Tibial nerve (tissue), 4 donors: ENCODE measurements at places on chromosomes 13 and 19.
A peak's percentile ranks its signal among the peaks of the same experiment; 100 is the strongest.

GRCh38 chr13:29922896-29923295 lies 72.5 kb upstream of the UBL3 start:
- no peak for DNase-seq

- DNase-seq: no peak
These were observed 4.2 kb downstream of the PTGIR start for GRCh38 chr19:46620716-46621115.

GRCh38 chr19:46860846-46861690 lies at the start of gene ARHGAP35:
Gene ARHGAP35 (plus strand): TSS chr19:46860997. CDS start chr19:46918676, 57,679 bp downstream.
- no peak for DNase-seq

GRCh38 chr19:49058562-49058961 lies 1.0 kb upstream of the CGB7 start:
- DNase-seq: no peak

DNA sequence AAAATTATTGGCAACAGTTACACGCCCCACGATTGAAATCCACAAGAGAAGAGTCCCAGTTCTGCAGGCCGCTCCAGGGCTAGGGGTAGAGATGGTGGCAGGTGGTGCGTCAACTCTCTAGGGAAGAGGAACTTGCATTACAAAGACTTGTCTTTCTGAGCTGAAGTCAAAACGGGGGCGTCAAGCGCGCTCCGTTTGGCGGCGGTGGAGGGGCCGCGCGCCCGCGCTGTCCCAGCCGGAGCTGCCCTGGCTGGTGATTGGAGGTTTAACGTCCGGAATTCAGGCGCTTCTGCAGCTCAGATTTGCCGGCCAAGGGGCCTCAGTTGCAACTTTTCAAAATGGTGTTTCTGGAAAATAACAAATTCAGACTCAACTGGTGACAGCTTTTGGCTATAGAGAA lies 38.9 kb downstream of the SOX1 start:
- no peak for DNase-seq

- DNase-seq: no peak
These were observed 23.8 kb downstream of the CYP4F12 start for GRCh38 chr19:15696654-15697194.

DNA sequence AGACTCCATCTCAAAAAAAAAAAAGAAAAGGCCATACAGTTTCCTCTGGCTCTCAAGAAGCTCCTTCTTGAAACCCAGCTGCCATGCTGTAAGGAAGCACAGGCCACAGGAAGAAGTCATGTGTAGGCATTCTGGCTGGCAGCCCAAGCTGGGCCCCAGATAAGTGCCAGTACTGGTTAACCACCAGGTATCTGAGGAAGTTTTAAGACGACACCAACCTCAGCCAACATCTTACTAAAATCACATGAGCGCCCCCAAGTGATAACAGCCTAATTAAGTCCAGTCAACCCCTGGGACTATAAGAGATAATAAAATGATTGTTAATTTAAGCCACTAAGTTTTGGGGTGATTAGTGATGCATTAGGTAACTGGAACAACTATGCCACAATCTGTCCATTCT lies 27.4 kb upstream of the AKT2 start:
- no peak for DNase-seq

- no peak for DNase-seq
These were observed 22.9 kb upstream of the MYDGF start for GRCh38 chr19:4693078-4693350.

- DNase-seq: no peak
These were observed 105.2 kb upstream of the VSTM2B start for GRCh38 chr19:29420482-29421195.

DNA sequence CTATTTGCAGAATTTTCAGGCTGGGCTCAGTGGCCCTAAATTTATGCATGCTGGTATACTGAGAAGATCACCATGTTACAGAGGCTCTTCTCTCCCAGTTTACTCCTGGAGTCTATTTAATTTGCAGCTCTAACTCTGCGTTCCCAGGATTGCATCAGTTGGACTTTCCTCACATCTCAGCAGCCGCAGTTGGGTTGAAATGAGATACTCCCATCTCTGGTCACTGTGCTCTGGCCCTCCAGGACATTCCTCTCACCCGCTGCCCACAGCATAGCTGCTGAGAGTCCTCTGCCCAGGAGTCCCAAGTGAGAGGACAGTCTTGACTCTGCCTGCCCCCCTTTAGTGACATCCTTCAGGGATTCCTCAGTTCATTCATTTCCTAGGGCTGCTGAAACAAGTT lies 150.9 kb downstream of the LACC1 start:
- no peak for DNase-seq

- DNase-seq: no peak
These were observed 38.5 kb upstream of the FGF14 start for GRCh38 chr13:102440259-102440936.

DNA sequence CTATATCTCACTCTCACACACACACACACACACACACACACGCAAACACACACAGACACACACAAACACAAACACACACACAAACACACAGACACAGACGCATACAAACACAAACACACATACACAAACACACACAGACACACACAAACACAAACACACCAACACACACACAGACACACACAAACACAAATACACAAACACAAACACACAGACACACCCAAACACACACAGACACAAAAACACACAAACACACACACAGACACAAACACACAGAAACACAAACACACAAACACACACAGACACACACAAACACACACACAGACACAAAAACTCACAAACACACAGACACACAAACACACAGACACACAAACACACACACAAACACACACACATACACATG lies 329.0 kb downstream of the ZNF536 start:
- DNase-seq: no peak

DNA sequence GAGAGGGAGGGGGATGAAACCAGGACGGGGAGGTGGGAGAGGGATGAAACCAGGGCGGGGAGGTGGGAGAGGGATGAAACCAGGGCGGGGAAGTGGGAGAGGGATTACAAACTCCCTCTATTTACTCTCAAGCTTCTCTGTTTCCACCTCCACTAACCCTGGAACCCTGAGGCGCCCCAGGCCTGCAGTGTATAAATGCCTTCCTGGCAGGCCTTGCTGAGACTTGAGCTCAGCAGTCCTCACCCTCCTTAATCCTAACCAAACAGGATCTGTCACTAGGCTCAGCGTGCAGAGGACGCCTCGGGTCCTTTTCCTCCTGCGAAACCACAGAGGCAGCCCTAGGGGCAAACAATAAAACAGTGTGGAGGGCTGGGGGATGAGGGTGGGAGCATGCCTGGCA lies 32.1 kb upstream of the OR1M1 start:
- no peak for DNase-seq

- DNase-seq: no peak
These were observed 24.4 kb upstream of the ZNF561 start for GRCh38 chr19:9645472-9645871.

DNA sequence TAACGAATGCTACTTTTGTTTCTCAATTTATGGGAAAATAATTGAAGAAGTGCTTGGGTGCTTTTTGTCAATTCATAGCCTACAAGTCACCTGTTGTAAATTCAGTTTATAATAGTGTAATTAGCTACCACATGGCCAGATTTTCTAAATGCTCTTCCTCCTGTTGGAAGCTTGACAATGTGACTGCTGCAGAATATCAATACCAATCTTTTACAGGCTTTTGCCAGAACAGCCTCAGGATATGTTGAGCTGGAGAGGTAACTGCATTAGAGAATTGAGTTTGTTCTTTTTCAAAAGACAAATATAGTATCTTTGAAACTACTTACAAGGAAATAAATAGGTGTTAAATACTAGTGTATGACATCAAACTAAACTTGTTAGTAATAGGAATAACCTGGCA lies 277.8 kb downstream of the POU4F1 start:
- no peak for DNase-seq

DNA sequence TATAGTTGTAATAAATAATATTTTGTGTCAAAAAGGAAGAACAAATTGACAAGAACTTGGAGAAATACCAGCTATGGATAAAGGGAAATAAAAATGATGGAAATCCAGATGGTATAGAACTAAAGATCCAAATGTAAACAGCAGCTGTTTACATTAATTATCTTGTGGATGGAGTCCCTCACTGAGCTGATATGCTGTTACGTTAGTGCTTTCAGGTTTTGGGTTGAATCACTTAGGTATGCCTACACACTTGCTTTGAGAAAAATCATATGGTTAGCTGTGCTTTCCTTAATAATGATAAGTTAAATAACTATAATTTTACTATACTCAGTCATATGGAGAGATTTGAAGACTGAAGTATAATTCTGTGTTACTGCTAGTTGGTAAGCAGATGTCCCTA lies 27.7 kb downstream of the WASF3 start:
- no peak for DNase-seq

DNA sequence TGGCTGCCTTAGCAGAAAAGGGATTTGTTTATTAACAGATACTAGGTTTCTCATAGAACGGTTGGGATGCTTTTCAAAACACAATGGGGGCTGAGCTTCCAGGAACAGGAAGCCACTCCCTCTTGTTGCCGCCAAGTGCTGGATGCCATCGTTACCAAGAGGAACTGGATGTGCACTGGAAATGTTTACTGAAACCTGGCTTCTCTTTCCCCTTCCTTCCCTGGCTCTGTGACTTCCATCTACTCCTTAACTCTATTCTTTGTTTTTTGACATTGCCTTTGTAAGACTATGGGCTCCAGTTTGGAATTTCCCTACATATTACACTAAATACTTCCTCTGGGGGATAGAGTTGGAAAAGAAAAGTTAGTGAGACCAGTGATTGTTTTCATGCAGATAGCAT lies 11.7 kb upstream of the KL start:
- DNase-seq: no peak

DNA sequence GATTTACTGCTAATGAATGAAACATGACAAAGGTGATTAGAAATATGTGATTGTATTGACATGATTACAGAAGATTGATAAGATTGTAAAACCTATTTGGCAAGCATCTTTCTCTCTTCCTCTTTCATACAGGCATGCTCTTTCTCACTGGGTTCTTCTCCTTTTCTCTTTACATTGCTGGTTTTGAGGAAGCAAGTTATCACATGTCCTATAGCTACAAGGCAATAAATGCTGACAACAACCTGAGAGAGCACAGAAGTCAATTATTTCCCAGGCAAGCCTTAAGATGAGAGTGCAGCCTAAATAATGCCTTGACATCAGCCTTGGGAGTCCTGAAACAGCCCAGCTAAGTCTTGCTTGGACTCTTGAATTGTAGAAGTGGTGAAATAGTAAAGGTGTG lies 875.0 kb downstream of the SLITRK1 start:
- no peak for DNase-seq

DNA sequence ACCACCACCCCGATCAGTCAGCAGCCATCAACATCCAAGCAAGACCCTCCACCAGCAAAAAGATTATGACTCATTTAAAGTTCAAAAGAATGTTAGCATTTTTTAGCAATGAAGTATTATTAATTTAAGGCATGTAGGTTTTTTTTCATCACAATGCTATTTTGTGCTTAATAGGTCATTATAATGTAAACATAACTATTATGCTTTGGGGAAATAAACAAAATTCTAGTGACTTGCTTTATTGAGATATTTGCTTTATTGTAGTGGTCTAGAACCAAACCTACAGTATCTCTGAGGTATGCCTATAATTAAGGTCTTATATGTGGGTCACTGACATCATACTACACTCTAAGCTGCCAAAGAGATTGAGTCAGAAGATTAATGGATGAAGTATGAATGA lies 20.0 kb downstream of the KLF12 start:
- no peak for DNase-seq

GRCh38 chr19:2544576-2545415 lies 68.9 kb downstream of the GADD45B start:
- no peak for DNase-seq

DNA sequence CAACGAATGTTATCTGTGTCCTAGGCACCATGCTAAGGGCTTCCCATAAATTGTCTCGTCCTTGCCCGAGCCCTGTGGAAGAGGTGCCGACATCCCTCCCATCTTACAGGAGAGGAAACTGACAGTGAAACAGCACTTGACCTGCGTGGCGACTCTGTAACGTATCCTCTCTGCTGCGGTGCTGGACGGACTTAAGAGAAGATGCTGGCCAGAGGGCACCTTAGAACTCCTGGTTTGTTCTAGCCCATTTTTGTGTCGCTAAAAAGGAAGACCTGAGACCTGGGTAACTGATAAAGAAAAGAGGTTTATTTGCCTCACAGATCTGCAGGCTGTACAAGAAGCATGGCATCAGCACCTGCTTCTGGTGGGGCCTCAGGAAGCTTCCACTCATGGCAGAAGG lies 68.6 kb downstream of the KCTD15 start:
- DNase-seq: no peak

GRCh38 chr19:42422092-42422900 lies 4.9 kb downstream of the LIPE start:
- DNase-seq: no peak

GRCh38 chr13:91134803-91135184 lies 212.7 kb upstream of the MIR17HG start:
- no peak for DNase-seq

- DNase-seq: no peak
These were observed 29.0 kb downstream of the CKM start for GRCh38 chr19:45293682-45294081.

DNA sequence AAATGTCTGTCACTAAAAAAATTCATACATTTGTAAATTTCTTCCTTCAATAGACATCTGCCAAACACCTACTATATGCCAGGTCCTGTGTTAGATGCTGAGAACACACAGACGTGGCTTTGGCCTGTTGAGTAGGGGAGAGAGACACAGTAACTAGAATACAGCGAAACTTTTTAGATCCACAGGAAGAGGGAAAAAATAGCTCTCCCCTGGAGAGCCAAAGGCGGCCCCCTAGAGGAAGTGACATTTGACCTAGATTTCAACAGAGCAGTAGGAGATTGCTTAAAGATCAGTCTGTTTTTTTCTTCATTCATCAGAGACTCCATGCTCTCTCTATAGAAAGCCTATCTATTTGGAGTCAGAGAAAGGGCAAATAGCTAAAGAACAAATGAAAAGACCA lies 11.3 kb downstream of the LCP1 start:
- no peak for DNase-seq

- DNase-seq: peak; percentile 75
These were observed 1.3 kb downstream of the HMG20B start for GRCh38 chr19:3573858-3574637.

DNA sequence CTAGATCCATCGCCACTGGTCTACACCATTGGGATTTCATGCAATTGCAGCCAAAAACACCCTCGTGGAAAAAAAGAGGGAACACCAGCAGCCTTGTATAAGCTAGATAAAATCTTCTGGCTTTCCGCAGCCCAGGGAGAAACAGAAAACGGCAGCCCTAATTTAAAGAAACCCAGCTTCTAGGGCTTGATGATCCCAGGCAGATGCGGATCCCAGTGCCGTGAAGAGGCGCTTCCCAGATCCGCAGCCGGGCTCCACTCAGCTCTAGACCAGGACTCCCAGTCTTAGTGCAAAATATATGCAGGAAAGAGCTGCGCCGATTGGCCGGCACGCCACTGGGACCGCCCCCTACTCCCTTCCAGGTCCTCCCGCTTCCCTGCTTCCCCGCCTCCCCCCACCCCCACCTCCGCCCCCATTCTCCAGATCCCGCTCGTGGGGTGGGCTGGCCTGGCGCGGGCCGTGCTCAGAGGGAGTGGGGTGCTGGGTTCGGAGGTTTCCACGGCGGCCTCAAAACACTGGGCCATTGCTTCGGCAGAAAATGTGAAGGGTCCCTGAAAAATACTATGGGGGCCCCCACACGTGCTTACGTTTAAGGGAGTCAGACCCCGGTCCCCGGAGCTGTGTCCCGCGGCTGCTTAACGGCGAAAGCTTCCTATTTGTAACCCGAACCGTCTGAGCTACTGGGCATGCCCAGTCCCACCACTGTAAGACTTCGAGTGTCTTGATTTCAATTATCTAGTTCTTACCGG lies 63.1 kb downstream of the SERP2 start:
- DNase-seq: peak; percentile 89

- no peak for DNase-seq
These were observed 9.4 kb downstream of the NRTN start for GRCh38 chr19:5814123-5814851.
